IMR-90 (cell line): ENCODE measurements at places on chromosomes 4 and X. TPM values are rescaled to one million over a fixed set of nuclear protein-coding genes. Genes with fewer than 3 reads are reported as not detected.
A peak's percentile ranks its signal among the peaks of the same experiment; 100 is the strongest.

DNA sequence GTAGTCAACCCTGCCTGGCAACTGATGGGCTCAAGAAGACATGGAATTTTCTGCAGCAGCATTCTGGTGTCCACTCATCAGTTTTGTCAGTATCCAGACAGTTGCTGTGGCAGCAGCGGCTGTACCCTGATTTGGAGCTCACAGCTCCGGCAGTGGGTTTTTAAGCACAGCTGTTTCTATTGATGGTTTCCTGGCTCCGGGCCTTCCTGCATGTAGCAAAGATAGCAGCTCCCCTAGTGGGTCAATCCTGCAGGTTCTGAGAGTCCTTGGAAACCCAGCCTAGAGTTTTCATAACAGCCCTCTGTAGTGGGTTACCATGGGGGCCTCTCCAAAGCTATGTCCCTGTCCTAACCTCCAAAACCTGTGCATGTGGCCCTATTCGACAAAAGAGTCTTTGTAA lies 84.0 kb upstream of the ATP6AP2 start:
- DNase-seq: peak; percentile 29

- DNase-seq: peak; percentile 87
These were observed 28.3 kb downstream of the SEPTIN11 start for GRCh38 chr4:76977736-76978350.

DNA sequence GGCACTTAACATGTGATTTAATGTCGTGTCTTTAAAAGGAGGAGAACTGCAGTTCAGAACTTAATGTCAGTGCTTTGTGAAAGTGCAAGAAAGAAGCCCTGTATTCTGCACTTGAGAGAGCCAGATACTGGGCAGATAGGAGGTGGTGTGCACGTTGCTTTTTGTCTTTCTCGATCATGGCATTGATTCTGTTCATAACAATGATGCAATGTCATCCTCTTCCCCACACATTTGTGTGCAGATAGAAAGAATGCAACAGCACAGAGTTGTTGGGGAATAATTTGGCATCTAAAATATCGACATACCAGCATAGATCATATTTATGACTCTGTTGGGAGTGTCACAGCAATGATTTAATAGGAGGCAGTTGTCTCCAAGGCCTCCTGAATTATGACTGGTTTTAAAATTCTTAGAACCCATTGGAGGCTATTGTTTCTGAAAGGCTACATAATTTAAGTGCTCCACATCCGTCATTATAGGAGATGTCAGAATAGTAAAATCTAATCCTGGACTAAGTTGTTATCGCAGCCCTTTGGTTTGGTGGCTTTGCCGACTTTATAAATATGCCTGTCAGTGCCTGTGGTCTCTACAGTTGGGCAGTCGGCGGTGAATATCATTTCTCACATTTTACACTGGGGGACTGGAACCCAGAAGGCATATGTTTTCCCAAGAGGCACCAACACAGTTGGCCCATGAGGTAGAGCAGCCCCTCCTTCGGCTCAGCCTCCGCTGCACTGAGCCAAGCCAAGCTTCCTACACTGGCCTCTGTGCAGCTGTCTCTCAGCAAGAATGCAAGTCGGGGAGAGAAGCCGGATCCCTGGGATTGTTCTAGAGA lies 124.9 kb downstream of the PTTG2 start:
- no peak for DNase-seq

GRCh38 chrX:37800717-37801116 lies 20.9 kb downstream of the CYBB start:
- DNase-seq: no peak

GRCh38 chr4:41532882-41533281 lies 5.1 kb upstream of the LIMCH1 start:
- DNase-seq: no peak

GRCh38 chr4:16294455-16294854 lies 68.2 kb upstream of the TAPT1 start:
- peak; percentile 52 for DNase-seq

UNC5C gene
- total RNA-seq: under 0.01 TPM in 1 of 2 replicates, not detected in the other

GRCh38 chr4:129623233-129623875 lies 527.4 kb downstream of the C4orf33 start:
- DNase-seq: no peak

GRCh38 chrX:29662101-29662500 lies 553.3 kb upstream of the MAGEB2 start:
- DNase-seq: peak; percentile 82
